ENCODE measurements at places on chromosomes 11 and 22.
A peak's percentile ranks its signal among the peaks of the same experiment; 100 is the strongest.

- peak; percentile 5 for DNase-seq
Observed at GRCh38 chr22:46432164-46433068, 96.9 kb downstream of the TRMU start.

DNA sequence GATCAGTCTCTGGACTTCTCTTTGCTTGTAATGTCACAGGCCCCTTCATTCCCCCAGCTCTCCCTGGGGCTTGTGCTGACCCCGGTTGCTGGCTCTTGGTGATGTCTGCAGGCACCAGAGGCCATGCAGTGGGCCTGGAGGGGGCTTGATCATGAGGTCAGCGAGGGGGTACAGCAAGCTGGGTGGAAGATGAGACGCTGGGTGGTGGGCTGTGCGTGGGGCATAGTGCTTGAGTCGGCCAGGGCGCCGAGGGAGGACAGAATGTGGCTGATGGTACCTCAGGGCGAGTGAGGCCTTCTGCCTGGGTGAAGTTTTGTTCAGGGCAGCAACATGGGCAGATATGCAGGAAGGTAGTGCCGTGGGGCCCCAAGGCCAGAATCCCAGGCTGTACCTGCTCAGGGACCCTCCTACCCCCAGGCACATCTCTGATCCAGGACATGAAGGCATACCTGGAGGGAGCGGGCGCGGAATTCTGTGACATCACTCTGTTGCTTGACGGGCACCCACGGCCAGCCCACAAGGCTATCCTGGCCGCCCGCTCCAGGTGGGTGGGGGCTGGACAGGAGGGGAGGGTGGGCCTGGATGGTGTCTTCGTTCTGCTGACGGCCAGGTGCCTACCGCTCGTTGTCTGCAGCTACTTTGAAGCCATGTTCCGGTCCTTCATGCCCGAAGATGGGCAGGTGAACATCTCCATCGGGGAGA lies 6.4 kb downstream of the THAP7 start:
- no peak for DNase-seq

GRCh38 chr22:48741540-48741939 lies 1086.1 kb downstream of the BRD1 start:
- no peak for DNase-seq

DNA sequence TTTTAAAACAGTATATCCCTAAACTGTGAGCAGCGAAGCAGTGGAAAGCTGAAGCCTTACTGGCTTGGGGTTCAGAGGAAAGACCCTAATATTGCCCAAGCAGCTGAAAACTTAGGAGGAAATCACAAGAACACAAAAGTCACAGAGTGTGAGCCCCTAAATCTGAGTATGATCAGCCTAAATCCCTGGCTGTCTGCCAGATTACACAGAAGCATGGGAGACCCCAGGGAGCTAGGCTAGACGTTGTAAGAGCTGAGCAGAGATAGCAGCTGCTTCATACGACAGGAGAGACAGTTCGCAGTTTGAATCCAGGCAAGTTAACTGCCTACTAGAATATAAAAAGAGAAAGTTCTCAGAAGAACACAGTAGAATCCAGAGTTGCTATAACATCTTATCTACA lies 81.2 kb downstream of the PACS1 start:
- DNase-seq = no peak

- DNase-seq = no peak
Observed at GRCh38 chr11:20000351-20001134, 159.7 kb downstream of the DBX1 start.

DNA sequence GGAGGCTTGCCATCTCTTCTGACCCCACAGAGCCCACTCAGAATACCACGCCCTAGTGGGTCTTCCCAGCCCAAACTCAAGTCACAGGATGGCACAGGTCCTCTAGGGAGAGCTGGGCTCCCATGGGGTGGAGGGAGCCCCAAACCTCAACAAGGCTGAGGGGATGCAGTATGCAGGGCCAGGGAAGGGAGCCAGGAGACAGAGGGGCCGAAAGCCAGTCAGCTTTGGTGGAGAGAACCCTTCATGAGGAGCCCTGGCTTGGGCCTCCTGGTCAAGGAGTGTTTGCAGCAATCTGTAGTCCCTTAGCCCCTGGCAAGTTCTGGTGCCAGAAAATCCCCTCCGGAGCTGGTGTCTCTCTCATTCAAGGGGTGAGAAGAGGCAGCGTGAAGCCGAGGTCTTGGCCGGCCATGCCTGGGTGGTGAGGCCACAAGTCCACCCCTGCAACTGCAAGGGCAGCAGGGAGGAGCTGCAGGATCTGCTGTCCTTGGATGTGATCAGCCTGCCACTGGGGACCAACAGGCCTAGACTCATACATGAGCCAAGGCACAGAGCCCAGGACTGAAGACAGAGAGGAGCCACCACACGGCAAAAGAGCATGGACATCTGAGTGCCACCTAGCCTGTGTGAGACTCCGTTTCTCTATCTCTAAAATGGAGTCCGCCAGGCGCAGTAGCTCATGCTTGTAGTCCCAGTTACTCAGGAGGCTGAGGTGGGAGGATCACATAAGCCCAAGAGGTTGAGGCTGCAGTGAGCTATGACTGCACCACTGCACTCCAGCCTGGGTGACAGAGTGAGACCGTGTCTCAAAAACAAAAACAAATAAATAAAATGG lies 24.1 kb downstream of the NEAT1 start:
- no peak for DNase-seq

- no peak for DNase-seq
Observed at GRCh38 chr11:117664897-117665296, 132.1 kb downstream of the DSCAML1 start.

GRCh38 chr11:67247946-67248550 lies 18.2 kb upstream of the GRK2 start:
- no peak for DNase-seq

GRCh38 chr22:24471570-24471969 lies 23.6 kb upstream of the UPB1 start:
- DNase-seq = no peak

- DNase-seq = peak; percentile 95
Observed at GRCh38 chr11:62324731-62325556, 12.3 kb upstream of the ASRGL1 start.

- DNase-seq = no peak
Observed at GRCh38 chr11:112467721-112468120, 207.1 kb upstream of the PLET1 start.

DNA sequence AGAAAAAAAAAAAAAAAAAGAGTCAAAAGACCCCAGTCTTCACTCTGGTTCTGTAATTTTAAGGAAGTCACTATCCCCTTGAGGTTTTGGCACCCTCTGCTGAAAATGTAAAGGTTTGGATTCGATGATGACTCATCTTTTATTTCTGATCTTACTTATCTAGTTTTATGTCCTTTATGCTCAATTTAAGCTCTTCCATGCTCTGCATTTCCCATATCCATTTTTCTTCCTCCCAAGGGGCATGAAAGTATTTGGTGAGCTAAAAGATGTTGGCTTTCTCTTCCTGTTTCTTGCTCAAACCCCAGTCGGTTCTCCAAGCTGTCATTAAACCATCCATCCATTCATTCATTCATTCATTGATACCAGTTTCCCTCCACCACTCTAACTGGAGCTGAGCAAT lies 61.0 kb upstream of the CDON start:
- DNase-seq = no peak

GRCh38 chr11:124923296-124923695 lies 4.2 kb downstream of the HEPN1 start:
- no peak for DNase-seq

- no peak for DNase-seq
Observed at GRCh38 chr11:72524711-72525110, 90.4 kb upstream of the CLPB start.

DNA sequence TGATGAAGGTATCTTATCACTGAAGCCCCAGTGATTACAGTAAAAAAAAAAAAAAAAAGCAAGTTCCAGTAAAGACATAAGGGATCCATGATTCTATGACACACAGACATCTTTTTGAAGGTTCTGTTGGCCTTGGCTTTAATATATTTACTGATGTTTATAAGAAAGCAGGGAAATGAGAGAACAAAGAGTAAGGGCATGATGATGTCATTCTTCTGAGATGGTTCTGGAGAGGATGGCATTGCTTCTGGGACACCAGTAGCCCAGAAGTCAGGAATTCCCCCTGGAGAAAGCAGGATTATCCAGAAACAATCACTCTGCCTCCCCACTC lies 233.6 kb downstream of the FAM76B start:
- no peak for DNase-seq

- no peak for DNase-seq
Observed at GRCh38 chr22:31248965-31249958, 37.2 kb downstream of the LIMK2 start.

DNA sequence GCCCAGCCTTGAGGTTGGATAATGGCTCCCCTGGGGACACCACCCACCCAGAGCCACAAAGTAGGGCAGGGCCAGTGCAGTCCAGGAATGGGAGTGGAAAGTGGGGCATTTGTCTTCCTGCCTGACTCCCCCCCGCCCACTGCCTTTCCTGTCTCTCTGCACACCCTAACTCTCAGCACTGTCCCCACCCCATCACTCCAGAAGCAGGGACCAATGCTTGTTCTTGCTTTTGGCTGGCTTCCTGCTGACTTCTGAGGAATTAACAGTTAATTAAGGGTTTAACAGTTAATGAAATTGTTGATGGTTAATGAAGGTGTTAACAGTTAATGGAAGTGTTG lies 4.7 kb downstream of the PITPNM1 start:
- DNase-seq = no peak

DNA sequence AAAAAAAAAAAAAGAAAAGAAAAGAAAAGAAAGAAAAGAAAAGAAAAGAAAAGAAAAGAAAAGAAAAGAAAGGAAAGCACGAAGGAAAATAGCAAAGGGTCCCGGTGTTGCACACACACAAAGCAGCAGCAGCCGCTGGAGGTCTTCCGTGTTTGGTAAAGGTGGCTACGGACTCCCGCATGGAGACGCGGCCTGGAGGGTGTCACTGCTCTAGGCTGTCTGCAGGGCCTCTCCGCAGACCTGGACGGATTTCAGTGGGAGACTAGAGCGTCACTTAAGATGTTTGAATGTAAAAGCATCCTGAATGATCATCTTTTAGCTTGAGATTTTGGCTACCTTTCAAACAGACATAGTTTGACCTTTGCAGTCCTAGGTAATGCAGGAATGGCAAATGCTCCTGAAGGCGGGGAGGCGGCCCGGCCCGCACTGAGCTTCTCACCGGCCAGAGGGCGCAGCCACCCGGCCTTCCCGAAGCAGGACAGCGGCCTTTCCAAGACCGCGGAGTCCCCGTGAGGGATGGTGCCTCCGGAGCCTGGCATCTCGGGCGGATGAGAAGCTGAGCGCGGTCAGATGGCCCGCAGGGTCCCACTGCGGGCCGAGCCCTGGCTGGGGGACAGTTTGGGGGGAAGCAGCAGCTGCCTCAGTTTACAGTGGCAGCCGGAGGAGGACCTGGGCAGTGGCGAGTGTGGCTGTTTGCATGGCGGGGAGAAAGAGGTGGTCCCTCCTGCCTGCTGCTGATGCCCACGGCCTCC lies 18.5 kb downstream of the KRTAP5-5 start:
- DNase-seq = no peak

- no peak for DNase-seq
Observed at GRCh38 chr11:20547411-20547810, 52.0 kb upstream of the SLC6A5 start.

GRCh38 chr22:48240148-48240934 lies 1477.9 kb downstream of the TBC1D22A start:
- DNase-seq = no peak

- no peak for DNase-seq
Observed at GRCh38 chr11:94731880-94732601, 36.1 kb upstream of the AMOTL1 start.

DNA sequence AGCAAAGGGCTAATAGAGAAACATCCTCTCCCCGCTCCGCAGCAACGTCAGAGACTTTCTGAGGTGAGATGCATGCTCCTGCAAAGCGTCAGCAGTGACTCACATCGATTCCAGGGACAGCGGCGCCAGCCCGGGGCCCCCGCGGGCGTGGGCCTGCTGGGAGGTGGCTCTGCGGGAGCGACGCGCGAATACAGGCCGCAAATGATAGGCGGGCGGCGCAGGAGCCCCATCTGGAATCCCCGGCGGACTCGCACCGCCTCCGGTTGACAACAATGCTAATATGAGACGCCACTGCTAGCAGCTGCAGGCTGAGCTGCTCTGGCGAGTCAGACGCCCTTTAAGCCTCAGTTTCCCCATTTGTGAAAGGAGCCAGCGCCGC lies 557 bp downstream of the RANGAP1 start:
- peak; percentile 57 for DNase-seq

GRCh38 chr11:128463979-128464378 lies 123.4 kb downstream of the ETS1 start:
- DNase-seq = no peak

DNA sequence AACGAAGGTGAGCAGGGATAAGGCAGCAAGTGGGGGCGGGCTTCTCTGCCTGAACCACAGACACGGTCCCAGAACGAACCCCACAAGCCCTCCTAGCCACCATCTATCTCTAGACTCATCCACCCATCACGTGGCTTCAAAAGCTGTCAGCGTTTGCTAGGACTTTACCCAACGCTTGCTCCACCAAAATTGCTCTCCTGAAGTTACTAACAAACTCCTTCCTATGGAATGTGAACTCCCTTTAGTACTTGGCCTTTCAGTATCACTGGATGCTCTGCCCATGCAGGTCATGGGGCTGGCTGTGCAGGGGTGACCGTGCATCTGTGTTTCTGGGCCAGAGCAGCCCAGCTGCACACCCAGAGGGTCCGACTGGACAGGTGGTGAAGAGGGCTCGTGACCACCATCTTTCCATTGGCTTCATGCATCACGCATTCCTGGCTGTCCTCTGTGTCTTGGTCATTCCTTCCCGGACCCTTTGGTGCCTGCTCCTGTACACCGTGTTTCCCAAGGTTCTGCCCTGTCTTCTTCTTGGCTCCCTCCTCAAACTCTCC lies 85.1 kb downstream of the MYO7A start:
- DNase-seq = no peak

DNA sequence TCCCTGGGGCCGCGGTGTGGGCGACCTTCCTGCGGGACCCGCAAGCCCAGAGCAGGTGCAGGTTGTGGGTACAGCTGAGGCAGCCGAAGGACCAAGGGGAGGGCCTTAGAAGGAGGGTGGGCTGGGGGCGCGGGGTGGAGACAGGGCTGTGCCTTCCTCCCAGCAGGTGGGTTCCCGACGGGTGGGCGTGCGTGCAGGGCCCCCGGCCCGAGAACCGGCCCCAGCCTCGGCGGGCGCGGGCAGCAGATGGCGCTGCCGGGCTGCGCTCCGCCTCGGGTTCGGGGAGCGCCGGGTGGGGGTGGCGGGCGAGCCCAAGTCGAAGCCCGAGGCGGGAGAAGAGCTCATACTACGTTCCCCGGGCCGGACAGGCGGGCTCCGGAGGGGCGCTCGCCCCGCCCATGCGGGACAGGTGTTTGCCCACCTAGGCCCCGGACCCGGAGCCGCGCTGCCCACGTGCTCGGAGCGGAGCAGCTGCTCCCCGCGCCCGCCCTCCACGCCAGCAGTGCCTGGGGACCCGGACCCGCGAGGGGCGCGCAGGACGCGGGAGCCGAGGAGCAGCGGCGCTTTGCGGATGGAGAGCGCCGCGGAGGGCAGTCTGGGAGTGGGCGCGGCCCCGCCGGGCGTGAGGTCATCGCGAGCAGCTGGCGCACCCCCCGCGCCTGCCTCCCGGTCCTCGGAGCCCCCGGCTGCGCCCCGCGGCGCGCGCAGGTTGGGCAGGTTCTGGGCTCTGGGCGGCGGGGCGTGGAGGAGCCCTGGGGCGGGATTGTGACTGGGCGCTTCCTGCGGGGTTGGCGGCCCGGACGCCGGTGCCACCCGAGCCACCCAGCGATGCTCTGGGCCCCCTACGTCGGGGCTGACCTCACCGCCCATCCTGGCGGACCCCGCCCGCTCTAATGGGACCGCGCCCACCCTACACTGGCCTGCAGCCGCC lies 25.3 kb downstream of the DUSP8 start:
- peak; percentile 10 for DNase-seq

Data from HL-60 (cell line).